ENCODE measurements at places on chromosomes 11 and 22.

DNA sequence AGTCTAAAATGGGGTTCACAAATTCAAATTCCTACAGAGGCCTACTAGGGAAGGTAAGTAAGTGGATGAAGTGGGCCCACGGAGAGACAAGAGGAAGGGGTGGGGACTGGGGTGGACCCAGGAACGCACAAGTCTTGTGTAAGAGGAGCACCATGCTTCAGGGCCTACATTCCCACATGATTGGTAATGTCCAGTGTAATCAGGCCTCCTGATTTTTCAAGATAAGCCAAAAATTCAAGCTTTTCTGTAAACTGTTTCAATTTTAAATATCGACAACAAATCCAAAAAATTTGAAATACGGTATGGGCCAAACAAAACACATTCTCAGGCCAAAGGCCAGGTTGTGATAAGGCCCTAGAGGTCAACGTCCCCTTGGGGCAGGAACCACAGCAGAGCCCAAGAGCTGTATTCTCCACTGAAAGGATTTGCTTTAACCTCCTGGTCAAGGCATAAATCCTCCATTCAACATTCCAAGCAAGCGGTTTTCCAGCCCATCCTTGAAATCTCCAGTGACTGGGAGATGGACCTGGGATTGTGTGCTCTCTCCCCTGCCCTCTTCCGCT, 116.4 kb downstream of the TRIM29 start:
- no peak for DNase-seq

DNA sequence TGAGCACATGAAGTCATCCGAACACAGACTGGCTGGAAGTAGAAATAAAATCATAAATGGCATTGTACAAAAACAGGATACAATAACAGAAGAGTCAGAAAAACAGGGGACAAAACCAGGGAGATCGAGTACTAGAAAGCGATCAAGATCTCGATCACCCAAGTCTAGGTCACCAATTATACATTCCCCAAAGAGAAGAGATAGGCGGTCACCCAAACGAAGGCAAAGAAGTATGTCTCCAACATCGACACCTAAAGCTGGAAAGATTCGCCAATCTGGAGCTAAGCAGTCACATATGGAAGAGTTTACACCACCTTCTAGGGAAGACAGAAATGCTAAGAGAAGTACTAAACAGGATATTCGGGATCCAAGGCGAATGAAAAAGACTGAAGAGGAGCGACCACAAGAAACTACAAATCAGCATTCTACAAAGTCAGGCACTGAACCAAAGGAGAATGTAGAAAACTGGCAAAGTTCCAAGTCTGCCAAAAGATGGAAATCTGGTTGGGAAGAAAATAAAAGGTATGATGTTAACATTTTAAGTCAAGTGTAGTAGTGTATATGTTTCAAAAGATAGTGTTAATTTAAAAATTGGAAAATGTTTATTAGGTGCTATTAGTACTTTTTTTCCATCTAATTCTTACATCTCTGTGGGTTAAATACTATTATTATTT, 9.4 kb downstream of the PCF11 start:
- DNase-seq, result no peak

- DNase-seq, result peak; percentile 48
Measured at GRCh38 chr22:30192427-30192826, 54.1 kb downstream of the LIF start.

DNA sequence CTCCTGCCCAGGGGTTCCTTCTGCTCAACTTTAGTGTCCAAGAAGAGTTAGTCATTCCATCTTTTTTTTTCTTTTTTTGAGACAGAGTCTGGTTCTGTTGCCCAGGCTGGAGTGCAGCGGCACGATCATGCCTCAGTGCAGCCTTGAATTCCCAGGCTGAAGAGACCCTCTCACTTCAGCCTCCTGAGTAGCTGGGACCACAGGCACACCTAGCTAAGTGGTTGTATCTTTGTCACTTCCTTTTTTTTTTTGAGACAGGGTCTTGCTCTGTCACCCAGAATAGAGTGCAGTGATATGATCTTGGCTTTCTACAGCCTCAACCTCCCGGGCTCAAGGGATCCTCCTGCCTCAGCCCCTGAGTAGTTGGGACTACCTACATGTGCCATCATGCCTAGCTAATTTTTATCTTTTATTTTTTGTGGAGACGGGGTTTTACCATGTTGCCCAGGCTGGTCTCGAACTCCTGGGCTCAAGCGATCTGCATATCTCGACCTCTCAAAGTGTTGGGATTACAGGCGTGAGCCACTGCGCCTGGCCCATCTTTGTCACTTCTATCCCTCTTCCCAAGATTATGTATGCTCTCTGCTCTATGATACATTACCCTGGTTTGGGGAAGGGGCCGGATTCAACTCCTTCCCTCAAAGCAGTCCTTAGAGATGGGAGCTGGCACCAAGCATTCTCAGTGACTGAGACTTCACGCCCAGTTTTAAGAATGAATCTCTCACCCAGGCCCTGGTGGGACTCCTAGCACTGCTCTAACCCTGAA, 10.0 kb downstream of the SSH3 start:
- no peak for DNase-seq

GRCh38 chr11:34204396-34205279, 99.2 kb downstream of the NAT10 start:
- peak; percentile 6 for DNase-seq

DNA sequence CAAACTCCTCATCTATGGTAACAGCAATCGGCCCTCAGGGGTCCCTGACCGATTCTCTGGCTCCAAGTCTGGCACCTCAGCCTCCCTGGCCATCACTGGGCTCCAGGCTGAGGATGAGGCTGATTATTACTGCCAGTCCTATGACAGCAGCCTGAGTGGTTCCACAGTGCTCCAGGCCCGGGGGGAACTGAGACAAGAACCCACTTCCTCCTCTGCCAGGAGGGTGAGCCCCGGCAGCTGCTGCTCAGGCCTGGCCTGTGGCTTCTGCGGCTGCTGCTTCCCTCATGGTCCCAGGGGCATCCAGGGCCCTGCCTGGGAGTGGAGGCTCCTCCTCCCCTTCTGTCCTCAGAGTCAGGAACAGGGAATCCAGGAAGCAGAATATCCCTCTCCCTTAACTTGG, 98.4 kb downstream of the ZNF280B start:
- DNase-seq, result no peak

- DNase-seq, result peak; percentile 39
Measured at GRCh38 chr11:77191823-77192495, 63.9 kb downstream of the MYO7A start.

DNA sequence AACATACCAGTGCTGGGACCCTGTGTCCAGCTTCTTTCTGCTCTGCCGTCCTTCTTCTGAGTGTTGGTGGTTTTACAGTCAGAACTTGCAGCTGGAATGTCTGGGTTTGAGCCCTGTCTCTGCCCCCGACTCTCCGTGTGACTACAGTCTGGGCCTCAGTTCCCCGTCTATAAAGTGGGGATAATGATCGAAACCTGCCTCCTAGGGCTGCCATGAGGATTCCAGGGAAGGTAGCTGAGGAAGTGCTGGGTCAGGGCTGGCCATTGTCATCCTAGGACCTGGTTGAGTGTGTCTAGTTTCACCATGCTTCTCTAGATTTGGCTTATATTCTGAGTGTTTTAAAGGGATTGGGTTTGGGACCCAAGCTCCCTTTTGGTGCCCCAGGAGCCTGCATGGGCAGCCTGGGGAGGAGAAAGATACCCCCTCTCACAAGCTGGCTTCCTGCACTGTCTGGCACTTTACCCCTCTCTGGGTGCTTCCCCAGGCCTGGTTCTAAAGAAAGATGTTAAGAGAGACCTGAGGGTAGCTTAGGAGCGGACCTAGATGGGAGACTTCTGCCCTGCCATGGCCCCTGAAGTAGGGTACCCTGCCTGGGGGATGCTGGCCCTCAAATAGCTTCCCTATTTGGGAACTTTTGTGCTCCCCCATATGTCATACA, 49.9 kb downstream of the TSPAN18 start:
- no peak for DNase-seq

DNA sequence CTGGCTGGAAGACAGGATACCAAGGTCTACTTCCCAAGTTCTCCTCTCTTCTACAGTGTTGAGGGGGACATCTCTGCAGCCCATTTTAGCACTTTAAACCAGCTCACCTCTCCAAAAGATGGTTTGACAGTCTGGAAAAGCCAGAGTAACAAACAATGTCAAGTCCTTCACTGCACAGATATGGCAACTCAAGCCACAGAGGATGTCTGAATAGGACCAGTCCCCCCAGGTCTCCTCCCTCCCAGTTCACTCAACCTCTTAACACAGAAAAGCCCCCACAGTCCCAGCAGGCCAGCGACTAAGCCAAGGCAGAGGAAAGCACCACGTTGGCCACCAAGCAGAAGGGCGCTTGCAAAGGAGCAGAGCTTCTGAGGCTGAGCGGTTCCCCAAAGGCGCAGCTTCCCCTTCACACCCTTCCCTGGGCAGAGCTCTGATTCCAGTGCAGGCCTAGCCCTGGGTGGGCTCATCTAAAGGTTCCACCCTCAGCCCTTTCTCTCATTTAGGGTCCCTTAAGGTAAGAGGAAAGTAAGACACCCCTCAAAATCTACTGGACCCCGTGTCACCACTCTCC, 62.7 kb downstream of the PAK1 start:
- DNase-seq, result no peak

DNA sequence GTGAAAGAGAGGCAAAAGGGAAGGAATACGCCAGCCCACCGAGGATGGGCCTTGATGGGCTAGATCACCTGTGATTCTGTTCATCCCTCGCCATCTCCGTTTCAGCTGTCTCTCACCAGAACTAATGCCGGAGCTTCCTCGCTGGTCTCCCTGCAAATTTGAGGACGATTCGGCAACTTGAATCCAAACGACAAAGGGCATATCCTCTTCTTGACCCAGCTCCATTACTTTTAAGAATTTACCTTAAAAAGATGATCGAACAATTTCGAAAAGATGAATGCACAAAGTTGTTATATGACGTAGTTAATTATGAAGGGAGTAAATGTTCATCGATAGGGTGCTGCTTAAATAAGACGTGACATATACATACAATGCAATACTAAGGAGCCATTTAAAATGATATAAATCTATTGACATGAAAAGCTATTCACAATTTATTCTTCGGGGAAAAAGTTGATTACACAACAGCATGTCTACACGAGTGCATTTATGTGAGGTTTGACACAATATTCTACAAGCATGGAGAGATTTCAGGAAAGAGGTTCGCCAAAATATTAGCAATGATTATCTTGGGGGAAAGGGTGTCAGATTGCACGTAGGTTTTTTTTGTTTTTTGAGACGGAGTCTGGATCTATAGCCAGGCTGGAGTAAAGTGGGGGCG, 937 bp upstream of the FAM168A start:
- no peak for DNase-seq

- DNase-seq, result peak; percentile 25
Measured at GRCh38 chr11:1832211-1832919, 2.4 kb upstream of the SYT8 start.

DNA sequence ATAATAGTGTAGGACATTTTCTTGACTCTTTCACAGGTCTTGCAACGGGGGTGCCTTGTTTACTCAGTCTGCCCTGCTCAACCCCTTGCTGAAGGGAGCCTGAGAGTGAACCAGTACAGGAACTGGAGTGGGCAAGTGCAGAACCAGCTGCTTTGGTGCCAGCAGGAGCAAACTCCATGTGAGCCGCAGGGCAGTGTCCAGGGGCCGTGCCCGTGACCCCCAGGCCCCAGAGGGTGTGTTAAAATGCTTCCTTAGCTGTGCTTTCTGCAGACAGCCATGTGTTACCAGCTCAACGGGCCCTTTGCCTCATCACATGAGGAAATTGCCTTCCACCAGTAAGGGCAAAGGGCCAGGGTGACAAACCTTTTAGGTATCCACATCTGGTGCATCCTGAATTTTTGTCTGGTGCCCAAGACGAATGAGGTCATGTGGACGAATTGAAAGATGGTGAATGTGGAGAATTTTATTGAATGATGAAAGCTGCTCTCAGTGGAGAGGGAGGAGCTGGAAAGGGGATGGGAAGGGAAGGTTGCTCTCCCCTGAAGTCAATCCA, 53.6 kb upstream of the OR5D13 start:
- no peak for DNase-seq

GRCh38 chr11:70926543-70927201, 325.7 kb downstream of the SHANK2 start:
- DNase-seq, result no peak

DNA sequence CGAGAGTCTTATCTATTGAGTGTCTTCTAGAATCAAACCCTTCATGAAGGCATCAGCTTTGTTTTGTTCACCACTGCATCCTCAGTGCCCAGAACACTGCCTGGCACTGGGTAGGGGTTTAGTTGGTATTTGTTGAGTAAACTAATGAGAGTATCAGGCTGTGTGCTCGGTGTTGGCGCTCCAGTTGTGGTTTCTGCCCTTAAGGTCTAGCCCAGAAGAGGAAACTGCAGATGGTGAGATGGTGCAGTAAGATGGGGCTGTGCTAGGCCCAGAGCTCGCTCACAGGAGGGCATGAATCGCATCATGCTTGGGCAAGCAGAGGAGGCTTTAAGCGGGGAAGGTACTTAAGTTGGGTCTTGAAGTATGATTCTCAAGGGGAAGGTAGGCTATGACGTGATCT, 97.2 kb downstream of the FBXO7 start:
- no peak for DNase-seq

GRCh38 chr11:111602865-111603610, 789 bp downstream of the SIK2 start:
- no peak for DNase-seq

DNA sequence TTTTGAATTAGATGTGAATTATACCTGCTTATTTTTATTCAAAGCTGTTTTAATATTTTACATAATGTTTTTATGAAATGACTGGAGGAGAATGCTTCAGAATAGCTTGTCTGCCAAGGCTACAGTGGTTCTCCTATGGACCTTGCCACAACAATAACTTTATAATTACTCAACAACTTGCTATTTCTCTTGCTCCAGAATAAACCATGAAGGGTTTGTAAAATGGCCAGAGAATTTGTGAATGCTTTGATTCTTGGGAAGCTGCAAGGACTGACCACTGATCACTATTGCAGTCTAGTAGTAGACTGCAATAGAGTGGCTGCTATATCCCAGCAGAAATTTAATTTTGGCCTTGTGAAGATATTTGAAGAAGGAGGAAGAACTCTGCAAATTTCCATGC, 199.7 kb downstream of the FAT3 start:
- DNase-seq, result no peak

- DNase-seq, result no peak
Measured at GRCh38 chr11:31690041-31690440, 121.1 kb downstream of the PAX6 start.

GRCh38 chr11:109423466-109424190, 1.6 kb downstream of the C11orf87 start:
- DNase-seq, result no peak

- no peak for DNase-seq
Measured at GRCh38 chr11:123145220-123145619, 49.8 kb downstream of the CLMP start.

GRCh38 chr11:11313902-11314692, 39.0 kb downstream of the CSNK2A3 start:
- DNase-seq, result no peak

All from dermis microvascular lymphatic vessel endothelial cell (primary cell).